ENCODE measurements at places on chromosomes 7 and 10.

- no peak for DNase-seq
These were observed 222.9 kb downstream of the MTERF1 start for GRCh38 chr7:91657483-91658071.

DNA sequence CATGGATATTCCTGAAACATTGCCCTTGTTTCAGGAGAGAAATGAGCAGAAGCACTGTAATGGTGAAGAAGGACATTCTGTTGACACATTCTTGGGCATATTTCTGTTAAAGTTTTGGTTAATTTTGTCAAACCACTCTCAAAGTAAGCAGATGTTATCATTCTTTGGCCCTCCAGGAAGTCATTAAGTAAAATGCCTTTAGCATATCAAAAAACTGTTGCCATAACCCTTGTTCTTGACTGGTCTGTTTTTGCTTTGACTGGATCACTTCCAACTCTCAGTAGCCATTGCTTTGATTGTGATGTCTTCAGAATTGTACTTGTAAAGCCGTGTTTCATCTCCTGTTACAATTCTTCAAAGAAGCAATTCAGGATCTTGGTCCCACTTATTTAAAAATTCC is 404.3 kb upstream of the LRRTM3 start:
- no peak for DNase-seq

DNA sequence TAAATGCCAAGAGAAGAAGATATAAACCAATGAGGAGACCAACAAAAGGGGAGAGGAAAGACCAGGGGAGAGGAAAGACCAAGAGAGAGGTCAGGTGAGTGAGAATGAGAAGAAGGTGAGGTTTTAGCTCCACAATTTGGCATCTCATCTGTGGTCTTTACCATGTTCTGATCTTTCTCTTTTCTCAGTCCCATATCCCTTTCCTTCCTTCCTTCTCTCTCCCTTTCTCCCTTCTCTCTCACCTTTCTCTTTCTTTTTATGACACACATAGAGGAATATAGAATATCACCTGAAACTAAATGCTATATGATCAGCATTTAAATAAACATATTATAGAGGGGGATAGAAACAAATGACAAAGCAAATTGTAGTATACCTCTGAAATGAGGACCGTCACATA is 57.4 kb downstream of the ATE1 start:
- DNase-seq: no peak

DNA sequence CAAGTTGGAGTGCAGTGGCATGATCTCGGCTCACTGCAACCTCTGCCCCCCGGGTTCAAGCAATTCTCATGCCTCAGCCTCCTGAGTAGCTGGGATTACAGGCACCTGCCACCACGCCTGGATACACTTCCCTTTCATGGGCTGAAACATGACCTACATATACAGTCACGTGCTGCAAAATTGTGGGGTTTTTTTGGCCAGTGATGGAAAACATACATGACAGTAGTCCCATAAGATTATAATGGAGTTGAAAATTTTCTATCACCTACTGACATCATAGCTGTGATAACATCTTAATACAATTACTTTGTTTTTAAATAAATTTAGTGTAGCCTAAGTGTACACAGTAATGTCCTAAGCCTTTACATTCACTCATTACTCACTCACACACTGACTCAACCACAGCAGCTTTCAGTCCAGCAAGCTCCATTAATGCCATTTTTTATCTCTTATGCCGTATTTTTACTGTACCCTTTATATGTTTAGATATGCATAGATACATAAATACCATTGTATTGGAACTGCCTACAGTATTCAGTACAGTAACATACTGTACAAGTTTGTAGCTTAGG is 79.9 kb upstream of the TMEM196 start:
- no peak for DNase-seq

DNA sequence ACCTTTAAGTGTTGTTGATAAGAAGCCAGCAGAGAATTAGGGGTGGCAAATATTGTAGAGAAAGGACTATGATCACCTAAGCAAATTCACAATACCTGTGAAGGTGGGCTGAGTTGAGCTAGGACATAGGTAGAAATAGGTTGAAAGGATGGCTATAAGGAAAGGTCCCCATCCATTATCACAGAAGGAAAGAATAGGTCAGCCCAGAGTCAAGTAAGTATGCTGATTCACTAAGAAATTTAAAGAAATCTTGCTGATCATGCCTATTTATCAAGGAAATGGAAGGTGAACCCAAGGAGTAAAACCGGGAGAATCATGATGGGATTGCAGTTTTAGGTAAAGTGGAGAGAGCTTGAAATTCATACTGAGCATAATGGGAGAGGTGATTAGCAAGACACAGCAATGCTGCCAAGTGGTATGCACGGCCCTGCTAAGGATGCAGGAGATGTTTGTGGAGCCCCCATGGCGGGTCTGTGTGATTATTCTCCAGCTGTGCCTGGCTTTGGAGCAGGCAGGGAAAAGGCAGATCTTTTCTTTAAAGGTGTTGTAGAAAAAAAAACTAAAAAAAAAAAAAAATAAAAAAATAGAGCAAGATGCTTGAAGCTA is 399.4 kb downstream of the PLXDC2 start:
- no peak for DNase-seq

- DNase-seq: no peak
These were observed 59.1 kb downstream of the BPGM start for GRCh38 chr7:134705716-134706115.

DNA sequence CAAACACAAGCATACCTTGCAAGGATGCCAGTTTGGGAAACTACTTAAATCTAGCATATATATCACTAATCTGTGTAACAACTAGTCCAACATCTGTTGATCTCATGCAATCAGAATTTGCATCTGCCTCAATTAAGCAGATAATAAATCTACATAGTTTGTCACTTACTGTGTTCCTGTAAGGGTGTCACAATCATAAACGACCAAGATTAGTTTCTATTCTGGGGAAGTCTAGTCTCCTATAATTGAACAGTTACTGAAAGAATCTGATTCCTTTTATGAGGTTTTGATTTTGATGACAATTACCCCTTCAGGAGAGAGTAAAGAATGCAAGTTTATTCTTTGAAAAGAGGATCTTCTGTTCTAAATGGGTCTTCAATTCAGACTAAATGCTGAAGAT is 85.5 kb upstream of the LRRN3 start:
- DNase-seq: no peak

- DNase-seq: no peak
These were observed 57.4 kb downstream of the HIBADH start for GRCh38 chr7:27605283-27605682.

GRCh38 chr10:63889803-63890202 is 368.6 kb downstream of the REEP3 start:
- DNase-seq: no peak

DNA sequence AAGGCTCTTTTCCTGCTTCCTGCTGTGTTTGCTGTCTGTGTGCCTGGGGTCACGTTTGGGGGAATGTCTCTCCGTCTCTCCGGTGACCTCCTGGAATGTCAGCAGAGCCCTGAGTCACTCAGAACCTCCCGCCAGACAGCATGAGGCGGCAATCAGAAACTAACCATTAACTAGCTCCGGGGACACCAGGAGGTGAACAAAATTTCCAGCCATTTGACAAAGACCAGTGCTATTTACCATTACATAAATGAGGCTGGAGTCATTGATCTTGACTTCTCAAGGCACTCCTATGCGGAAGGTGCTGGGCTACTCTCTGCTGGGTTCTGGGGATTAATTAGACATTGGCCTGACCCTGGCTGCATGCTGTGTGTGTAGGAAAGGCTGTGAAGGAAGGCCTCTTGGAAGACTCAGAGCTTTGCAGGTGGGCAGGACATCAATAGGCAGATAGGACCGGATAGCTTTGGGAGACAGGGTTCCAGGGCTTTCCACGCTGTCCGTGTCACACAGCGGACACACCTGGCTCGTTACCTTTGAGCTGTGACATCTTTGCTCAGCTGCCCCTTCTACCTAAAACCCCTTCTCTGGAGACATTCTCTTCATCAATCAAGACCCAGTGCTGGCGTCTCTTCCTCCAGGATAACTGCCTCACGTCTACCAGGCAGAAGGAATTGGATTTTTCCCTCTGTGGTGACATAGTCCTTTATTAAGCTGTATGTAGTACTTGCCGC is 77.0 kb downstream of the PFKFB3 start:
- no peak for DNase-seq

DNA sequence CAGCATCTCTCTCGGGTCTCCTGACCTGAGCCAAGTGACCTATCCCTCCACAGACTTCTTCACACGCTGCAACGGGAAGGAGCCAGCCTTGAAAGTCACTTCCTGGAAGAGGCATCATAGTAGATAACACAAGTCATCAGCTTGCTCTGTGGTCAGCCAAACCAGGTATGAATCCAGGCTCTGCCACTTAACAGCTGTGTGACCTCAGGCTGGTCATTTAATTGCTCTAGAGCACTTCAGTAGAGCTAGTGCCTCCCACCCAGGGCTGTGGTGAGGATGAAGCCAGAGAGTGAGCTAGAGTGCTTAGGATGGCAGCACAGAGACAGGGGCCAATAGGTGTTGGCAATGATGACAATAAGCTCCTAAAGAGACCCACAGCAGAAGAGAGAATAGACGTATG is 247.7 kb upstream of the ZMIZ1 start:
- DNase-seq: no peak

DNA sequence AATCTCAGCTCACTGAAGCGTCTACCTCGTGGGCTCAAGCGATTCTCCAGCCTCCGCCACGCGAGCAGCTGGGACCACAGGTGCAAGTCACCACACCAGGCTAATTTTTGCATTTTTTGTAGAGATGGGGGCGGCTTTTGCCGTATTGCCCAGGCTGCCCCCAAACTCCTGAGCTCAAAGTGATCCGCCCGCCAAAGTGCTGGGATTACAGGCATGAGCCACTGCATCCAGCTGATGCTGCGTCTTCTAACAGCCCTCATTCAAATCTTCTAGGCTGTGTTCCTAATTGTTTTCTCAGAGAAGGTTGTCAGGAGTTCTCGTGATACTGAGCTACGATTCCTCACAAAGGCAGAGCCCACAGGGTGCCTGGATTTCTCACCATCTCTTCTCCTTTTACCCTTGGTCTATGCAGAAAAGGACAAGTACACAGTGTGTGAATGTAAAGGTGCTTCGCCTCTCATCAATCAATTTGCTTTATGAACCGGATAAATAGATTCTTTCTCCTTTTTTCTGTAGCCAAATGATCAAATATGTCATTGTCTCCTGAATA is 247.3 kb upstream of the PTN start:
- DNase-seq: no peak

- no peak for DNase-seq
These were observed 277.7 kb downstream of the ANKRD7 start for GRCh38 chr7:118502235-118502634.

GRCh38 chr10:120514035-120514620 is 57.1 kb downstream of the PLPP4 start:
- DNase-seq: no peak

DNA sequence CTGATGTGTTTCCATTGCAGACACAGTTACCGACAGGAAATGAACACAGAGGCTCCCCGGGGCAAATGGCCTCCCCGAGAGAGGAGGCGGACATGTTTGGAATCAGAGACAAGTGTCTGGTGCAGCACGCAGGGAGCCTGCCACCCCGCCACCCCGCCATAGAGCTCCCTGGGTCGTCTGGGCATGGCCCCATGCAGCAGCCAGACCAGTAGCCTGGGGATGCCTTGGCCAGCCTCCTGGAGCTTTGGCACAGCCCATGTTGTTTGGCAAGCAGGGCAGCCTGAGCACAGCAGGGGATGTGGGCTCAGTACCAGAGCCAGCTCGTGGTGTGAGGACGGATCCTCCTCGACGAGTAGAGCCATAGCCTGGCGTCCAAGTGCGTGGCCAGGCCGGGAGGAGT is 80.8 kb downstream of the NKX6-2 start:
- no peak for DNase-seq

DNA sequence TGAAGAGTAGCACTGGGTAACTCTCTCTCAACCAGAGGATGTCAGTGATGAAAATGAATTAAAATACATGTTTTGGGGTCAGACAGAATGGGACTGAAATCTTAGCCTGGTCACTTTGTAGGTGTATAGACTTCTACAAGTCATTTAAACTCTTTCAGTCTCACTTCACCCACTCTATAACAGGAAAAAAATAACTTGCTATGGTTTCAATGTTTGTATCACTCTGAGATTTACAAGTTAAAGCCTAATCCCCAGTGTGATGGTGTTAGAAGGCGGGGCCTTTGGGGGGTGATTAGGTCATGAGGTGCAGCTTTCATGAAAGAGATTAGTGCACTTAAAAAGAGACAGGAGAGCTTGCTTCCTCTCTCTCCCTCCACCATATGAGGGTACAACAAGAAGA is 134.8 kb downstream of the INHBA start:
- DNase-seq: no peak

DNA sequence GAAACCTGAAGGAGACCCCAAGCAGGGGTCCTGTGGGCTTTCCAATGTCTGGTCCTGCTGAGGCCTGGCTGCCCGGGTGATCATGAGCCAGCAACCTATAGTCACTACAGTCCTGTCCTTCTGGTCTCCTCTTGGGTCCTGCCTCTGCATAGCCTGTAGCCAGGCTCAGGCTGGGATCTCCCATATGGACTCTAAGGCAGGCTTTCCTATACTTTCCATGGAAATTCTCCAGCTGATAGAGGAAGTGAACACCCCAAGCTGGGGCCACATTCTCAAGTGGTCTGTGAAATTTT is 26.4 kb downstream of the ANXA8 start:
- DNase-seq: no peak

- no peak for DNase-seq
These were observed 48.0 kb upstream of the RASGEF1A start for GRCh38 chr10:43314626-43315495.

DNA sequence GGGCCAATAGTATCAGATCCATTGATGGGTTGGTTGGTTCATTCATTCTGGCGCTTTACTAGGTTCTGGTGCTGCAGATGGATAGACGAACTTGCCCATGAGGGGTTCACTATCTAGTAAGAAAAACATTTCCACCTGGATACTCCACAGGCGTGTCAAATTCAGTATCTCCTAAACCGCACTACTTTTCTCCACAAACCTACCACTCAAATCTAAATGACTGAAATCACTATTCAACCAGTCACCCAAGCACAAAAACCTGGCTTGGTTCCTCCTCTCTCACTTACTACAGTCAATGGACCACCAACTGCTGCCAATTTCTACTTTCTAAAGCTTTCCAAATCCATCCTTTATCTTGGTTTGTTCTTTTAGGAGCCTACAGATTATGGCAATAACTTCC is 572 bp downstream of the AGK start:
- no peak for DNase-seq

GRCh38 chr7:16986755-16987154 is 105.0 kb upstream of the AGR3 start:
- no peak for DNase-seq

GRCh38 chr7:96993094-96993865 is 12.1 kb upstream of the DLX6 start:
- no peak for DNase-seq

DNA sequence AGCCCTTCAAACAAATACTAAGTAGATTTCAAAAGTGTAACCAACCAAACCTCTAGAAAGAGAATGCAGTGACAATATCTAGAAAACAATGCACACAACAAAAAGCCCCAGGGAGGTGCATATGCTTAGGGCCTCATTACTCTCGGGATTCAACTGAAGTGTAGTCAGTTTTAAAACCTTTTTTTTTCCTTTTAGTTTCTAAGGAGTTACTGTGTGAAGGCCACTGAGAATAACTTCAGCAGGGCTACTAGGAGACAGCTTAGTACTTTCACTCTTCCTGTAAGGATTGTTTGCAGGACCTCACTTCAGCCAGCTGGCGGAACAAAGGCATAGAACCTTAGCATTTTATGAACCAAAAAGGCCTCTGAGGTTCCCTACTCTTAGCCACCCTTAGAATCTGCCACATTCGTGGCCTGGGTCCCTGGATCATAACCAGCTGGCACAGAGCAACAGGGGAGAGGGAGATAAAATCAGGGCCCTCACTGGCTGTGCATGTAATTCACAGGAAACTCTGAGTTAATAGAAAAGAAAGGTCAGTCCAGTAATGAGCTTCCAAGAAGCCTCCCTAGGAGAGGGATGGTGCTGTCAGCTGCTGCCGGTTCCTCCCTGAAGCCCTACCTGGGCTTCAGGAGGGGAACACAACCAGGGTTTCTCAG is 3.6 kb downstream of the VOPP1 start:
- no peak for DNase-seq
